ENCODE measurements at places on chromosomes 2 and 18. TPM values are rescaled to one million over a fixed set of nuclear protein-coding genes. Genes with fewer than 3 reads are reported as not detected.
A peak's percentile ranks its signal among the peaks of the same experiment; 100 is the strongest.

DNA sequence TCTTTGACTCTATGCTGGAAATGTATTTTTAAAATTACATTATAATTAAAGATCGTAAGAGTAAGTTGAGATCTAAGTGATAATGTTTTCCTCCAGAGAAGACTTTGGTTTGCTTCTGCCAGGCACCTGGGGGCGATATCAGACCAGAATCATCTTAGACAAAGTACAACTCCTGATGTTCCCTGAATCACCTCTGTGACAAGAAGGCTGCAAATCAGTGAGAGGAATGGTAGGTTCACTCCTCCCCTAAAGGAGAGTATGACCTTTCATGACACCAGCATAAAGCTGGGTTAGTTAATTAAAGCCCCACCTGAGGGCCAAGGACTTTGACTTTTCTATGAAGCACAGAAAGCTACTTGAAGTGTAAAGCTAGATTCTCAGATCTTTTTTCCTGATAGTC, 114.4 kb upstream of the DTNA start:
- DNase-seq: peak; percentile 2

DNA sequence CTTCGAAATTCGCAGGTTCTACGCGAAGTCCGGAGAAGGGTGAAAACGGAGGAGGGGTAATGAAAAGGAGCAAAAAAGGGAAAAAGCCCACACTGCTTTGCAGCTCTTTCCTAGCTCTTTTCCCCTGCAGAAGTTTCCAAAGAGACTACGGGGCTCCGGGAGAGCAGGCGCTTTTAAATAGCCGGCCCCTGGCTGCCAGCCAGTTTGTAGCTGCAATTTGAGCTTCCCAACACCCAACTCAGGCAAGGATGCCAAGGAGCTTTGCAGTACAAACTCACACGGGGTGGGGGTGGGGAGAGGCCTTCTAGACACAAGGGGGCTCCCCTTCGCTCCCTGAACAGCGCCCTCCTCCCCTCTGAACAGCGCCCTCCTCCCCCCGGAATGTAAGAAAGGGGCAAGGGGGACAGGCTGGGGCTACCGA, at the start of gene IGFBP5:
TSS of gene IGFBP5 (minus strand) at position 149 of the 421 bp plus-strand sequence. CDS start 774 bp downstream, outside the sequence.
- DNase-seq: peak; percentile 73

DNA sequence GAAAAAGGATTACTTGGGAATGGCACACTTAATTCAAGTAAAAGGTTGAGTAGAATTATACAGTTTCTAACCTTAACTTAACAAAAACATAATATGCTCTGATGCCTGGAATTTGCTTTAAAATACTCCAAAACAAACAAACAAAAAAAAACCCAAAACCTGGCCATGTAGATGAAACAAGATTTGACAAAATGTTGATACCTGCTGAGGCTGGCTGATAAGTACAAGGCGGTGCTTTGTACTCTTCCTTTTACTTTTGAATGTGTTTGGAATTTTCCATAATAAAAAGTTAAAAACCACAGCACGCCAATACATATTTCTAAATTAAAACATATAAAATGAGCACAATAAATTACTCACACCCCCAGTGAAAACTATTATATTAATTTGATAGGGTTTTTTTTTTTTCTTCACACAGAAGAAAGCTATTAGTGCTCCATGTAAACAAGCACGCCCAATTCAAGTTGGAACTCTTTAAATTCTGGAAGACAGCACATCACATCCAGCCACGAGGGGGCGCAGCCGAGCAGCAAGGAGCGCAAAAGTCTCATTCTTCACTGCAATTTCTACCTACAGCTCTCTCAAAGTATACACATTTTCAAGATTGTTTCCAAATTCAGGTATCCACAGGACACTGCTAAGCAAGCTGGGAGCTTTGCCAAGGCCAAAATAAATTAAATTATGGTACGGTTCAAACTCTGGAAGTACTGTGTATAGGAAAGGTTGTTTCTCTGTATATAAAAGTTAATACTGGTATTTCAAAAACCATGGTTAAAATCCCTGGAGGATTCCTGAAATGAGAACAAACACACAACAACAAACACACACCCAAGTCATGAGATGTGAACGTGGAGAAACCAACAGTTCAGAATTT, 7.5 kb downstream of the SERTAD2 start:
- DNase-seq: peak; percentile 67

- peak; percentile 81 for DNase-seq
These were observed 110.9 kb downstream of the NAB1 start for GRCh38 chr2:190759749-190760213.

DNA sequence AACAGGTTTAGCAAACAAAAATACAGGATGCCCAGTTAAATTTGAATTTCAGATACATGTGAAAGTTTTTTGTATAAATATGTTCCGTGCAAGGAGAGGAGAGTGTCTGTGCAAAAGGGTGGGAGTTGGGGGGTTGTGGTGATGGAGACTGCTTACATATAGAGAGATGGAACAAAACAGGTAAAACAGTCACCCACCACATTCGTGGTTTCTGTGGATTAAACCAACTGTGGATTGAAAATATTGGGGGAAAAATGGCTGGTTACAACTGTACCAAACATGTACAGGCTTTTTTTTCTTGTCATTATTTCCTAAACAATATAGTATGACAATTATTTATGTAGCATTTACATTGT, 245.7 kb downstream of the TNS1 start:
- no peak for DNase-seq

DNA sequence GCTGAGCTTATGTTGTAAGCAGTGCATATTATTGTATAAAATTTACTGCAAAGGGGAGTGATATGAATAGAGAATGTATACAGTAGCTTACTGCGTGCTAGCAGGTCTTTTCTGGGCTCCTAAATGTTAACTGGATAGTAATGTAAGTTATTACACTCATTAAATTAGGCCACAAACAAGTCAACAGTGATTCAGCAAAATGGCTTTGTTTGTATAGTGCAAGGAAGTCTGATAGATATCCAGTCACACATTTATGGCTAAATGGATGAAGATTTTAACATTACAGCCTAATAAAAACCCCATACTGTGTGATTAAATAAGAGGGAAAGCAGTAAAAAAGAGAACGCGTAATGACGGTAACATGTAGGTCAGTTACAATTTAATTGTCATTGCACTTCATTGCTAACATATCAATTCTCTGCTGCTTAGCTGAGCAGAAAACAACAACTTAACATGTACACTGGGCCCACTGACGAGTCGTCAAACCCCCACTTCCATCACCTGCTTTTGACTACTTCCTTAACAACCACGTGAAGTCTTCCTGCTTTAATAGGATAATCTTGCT, 665.0 kb upstream of the FANCL start:
- DNase-seq: no peak

DNA sequence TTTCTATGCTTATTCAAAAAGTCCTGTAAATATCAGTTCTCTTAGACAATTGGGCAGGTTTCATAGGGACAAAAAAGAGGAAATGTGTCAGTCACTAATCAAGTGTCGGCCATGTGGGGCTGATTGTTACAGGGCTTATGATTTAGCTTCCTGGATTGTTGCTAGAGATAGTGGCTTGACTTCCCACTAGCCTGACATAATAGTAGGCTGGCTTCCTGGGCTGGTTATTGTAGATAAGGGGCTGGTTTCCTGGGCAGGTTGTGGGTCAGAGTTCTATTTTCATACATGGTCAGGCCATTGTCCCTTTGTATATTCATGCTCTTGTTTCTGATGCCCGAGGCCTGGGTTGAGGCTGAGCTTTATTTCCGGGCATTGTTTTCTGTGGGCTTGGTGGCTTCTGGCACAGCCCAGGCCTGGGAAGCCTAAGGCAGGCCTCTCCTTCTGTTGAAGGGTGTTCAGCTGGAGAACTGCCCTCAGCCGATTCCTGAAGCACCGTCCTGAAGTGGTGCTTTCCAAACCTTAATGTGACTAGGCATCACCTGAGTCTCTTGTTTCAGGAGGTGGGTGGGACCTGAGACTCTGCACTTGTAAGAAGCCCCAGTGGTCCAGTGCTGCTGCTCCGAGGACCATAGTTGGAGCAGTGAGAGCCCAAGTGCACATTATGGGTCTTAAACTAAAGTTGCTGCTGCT, 37.0 kb downstream of the CD8B2 start:
- no peak for DNase-seq

- no peak for DNase-seq
These were observed 35.7 kb downstream of the STK39 start for GRCh38 chr2:168211664-168212163.

- no peak for DNase-seq
These were observed 98.3 kb downstream of the MYCN start for GRCh38 chr2:16038621-16039020.

GRCh38 chr18:688323-688722, 24.1 kb downstream of the ENOSF1 start:
- no peak for DNase-seq

GRCh38 chr2:142926445-142926844, 49.0 kb downstream of the KYNU start:
- DNase-seq: no peak

- DNase-seq: no peak
These were observed 24.5 kb downstream of the CREG2 start for GRCh38 chr2:101362777-101363176.

DNA sequence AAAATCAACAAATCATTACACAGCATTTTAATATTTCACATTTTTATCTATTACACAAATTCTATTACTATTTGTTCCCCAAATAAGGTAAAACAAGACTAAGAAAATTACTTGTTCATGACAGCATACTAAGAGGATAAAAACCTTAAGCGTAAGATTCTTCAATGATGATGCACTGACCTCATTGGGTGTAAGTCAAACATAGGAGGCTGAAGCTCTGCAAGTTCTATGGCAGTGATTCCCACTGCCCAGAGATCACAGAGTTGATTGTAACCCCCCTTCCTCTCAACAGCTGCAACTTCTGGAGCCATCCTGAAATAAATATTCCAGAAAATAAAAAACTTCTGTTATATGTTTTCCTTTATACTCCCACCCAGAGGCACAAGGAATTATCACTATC, 82.2 kb upstream of the CDKL4 start:
- peak; percentile 24 for DNase-seq

- DNase-seq: no peak
These were observed 28.3 kb upstream of the DSC1 start for GRCh38 chr18:31190919-31191318.

DNA sequence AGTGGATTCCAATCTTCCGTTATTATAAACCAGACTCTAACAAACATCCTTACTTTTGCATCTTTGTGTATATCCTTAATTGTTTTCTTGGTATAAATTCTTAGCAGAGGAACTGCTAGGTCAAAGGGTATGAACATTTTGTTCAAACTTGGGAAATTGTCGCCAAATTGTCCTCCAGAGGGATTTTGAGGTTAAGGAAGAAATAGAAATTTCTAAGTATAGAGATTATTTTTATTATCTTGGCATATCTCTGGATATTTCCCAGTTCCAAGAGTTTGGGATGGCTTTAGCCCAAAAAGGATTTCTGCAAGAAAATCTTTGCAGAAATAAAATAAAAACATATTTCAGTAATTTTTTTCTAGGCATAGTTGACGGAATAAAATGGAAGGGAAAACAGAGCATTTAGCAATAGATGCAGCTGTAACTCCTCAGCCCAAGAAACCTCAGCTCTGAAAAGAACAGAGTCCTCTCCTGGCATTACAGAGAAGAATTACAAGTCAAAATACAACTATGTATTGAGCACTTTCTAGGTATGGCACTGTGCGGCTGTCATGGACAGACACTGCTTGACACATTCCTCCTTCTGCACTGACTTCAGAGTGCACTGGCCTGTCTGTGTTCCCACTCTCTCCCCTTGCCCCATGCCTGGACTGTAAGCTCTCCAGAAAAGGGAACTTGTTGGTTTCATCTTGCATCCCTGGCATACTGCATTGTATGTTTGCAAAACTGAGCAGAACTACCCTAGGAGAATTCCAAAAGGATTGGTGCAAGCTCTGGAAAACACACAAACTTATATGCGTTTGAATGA, 117.3 kb upstream of the STON1 start:
- no peak for DNase-seq

DNA sequence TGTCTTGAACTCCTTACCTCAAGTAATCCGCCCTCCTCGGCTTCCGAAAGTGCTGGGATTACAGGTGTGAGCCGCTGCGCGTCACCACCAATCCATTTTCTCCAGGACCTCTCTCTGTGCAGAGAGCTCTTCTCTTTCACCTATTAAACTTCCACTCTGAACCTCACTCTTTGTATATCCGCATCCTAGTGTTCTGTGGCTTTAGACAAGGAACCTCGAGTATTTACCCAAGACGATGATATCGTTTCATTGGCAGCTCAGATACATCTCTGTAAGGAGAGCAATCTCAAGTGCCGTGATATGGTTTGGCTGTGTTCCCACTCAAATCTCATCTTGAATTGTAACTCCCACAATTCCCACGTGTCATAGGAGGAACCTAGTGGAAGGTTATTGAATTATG, 15.1 kb upstream of the WDR33 start:
- no peak for DNase-seq

- peak; percentile 66 for DNase-seq
These were observed 138.6 kb upstream of the SCN7A start for GRCh38 chr2:166632616-166633015.

- DNase-seq: no peak
These were observed 45.9 kb downstream of the KDM3A start for GRCh38 chr2:86487062-86487461.

GRCh38 chr2:133293544-133294353, 274.5 kb downstream of the NCKAP5 start:
- no peak for DNase-seq

DNA sequence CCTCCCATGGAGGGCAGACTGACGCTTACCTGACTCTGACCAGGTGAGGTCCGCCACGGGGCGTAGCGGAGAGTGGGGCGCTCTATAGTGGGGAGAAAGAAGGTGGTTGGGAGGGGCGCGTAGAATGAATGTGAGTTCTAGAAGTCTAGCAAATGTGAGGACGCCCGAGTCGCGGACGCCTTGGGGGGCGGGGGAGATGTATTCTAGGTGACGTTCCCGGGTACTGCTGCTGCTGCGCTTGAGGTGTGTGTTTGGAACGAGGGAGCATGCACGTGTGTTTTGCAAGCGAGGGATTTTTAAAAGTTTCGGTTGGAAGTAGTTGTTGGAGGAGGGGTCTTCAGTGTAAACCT, 758 bp downstream of the RIF1 start:
- DNase-seq: peak; percentile 19

PROM2 gene
- total RNA-seq: 2.4 TPM

ARID5A gene
- total RNA-seq: 9.0 TPM

VSNL1 gene
- not detected for total RNA-seq

FASTKD1 gene
- total RNA-seq: 19.2 TPM

CENPO gene
- 40.9 TPM for total RNA-seq

SP5 gene
- total RNA-seq: not detected

MTCL1 gene
- 9.3 TPM for total RNA-seq

IL1B gene
- 57.5 TPM for total RNA-seq

EIF2B4 gene
- 36.1 TPM for total RNA-seq

ARHGAP25 gene
- total RNA-seq: not detected

GALNT5 gene
- total RNA-seq: 10.6 TPM

PMAIP1 gene
- 50.3 TPM for total RNA-seq

Data from RPMI7951 (cell line).